Activated naive CD4-positive, alpha-beta T cell (primary cell): ENCODE measurements at places on chromosomes 3 and 15.
A peak's percentile ranks its signal among the peaks of the same experiment; 100 is the strongest.

DNA sequence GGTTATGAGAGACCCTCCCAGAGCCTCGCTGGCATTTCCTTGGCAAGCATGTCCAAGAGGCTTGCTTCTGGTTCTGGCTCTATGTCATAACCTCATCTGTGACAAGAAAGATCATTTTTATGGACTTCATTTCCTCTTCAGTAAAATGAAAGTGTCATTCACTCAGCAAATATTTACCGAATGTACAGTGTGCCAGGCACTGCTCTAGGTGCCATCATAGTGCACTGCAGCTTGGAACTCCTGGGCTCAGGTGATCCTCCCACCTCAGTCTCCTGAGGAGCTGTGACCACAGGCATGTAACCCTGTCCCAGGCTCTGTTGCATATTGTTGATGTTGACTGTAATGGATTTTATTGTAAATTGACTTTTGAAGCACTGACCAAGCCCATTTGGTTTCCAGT is 18.7 kb upstream of the ITPKA start:
- no peak for DNase-seq

- no peak for DNase-seq
Observed at GRCh38 chr15:68399096-68400065, 32.6 kb downstream of the ITGA11 start.

DNA sequence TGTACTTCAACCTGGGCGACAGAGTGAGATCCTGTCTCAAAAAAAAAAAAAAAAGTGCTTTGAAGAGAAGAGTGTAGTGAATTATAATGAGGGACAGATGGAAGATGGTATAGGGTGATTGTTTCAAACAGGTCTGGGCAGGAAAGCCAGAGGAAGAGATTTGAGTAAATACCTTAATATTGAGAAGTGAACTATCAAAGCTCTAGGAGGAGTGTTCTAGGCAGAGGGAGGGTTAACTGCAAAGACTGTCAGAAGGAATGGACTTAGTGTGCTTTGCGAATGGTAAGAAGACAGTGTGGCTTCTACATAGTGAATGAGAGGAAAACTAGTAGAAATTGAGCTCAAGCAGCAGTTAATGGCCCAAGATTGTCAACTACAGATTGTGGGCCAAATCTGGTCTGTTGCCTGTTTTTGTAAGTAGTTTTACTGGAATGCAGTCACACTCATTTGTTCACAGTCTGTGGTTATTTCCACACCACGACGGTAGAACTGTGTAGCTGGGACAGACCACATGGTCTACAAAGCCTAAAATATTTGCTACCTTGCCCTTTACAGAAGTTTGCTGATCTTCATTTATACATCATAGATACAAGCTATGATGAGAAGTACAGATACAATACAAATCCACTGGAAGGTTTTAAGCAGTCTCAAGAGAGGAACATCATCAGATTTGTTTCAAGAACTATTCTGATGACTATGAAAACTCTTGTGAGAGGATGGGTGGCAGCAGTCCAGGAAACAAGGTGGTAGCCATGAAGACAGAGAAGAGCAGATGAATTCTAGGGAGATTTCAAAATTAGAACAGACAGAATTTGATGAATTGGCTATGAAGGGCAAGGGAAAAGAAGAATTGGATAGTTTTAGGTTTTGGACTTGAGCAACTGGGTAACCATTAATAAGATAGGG is 16.5 kb upstream of the USP50 start:
- no peak for DNase-seq

GRCh38 chr3:167354751-167355150 is 25.3 kb downstream of the ZBBX start:
- DNase-seq: no peak

- DNase-seq: no peak
Observed at GRCh38 chr15:42507514-42507913, 12.1 kb downstream of the SNAP23 start.

DNA sequence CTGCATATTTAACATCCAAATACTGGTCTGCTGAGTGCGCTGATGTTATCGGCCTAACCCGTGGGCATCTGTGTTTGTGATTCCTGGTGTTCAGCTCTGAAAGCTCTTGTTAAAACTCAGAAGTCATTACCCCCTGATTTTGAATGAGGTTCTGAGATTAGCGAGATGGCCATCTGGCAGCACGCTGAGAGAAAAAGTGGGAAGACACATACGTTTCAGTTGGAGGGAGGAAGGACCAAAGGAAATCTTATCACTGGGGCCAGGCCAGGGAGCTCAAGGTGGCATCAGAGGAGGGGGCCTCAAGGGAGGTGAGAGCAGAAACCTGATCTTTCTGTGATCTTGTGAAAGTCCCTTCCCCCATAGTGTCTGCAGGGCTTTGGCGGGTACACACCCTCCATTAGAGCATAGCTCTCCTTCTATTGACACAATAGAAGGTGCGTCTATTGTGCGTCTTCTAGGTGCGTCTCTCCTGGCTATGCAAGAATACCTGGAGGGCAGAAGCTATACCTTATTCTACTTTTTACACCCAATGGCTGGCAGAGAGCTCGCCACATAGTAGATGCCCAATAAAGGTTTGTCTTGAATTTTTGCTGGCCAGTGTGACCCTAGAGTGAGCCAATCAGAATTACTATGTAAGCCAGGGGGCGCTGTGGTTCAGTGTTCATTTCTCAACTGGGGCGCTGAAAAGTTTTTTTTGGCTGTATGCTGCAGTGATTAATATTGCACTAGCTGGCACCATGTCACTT is 182.4 kb downstream of the SHQ1 start:
- DNase-seq: peak; percentile 27

GRCh38 chr3:190807719-190808375 is 54.6 kb downstream of the GMNC start:
- no peak for DNase-seq
